ENCODE measurements at places on chromosomes 11 and 22. TPM values are rescaled to one million over a fixed set of nuclear protein-coding genes. Genes with fewer than 3 reads are reported as not detected.

GRCh38 chr11:102793677-102794290, 4.2 kb downstream of the MMP1 start:
- no peak for DNase-seq

DNA sequence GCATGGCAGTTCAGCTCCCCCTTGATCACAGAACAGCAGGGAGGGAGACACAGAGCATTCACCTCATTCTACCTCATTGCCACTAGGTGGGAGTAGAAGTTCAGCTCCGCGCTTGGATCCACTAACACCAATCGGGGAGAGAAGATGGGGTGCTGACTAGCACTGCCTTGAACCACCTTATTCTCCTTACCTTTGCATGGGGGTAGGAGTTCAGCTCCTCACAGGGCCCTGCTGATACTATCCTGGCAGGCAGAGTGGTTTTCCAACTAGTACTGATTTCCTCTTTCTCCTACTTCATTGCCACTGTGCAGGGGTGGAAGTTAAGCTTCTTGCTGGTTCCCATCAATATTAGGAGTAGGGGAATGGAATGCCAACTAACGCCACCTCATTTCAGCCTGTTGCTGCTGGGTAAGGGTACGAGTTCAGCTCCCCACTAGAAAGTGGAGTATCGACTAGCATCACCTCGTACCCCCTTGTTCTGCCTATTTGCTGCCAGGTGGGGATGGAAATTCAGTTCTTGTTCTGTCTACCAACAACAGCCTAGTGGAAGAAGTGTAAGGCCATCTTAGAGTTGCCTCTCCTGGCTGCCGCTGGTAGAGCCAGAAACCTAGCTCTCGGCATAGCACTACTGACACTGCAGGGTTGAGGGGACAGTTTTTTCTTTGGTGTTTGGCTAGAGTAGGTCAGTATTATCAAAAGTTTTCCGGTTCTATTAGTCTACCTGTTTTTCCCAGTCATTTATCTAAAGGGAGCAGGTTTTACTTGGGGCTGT, 550.9 kb upstream of the CCDC90B start:
- peak; percentile 51 for DNase-seq

GRCh38 chr11:17252704-17253103, 23.8 kb upstream of the NUCB2 start:
- DNase-seq: no peak

DNA sequence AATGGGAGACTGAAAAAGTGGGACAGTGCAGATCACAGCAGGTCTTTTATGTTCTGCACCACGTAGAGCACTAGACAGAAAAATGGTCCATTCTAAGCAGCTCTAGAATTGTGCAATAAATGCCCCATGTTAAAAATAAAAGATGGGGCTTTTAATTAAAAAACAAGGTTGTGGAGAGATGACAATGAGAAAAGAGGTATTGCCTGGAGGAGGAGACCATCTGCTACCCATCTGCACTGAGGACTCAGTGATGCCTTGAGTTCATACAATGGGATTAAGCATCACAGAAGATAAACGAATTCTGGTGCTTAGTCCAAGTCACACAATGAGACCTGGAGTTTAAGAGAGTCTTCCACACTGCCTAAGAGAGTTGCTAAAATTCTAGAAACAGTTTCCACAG, 73.6 kb downstream of the PAK1 start:
- DNase-seq: no peak

DNA sequence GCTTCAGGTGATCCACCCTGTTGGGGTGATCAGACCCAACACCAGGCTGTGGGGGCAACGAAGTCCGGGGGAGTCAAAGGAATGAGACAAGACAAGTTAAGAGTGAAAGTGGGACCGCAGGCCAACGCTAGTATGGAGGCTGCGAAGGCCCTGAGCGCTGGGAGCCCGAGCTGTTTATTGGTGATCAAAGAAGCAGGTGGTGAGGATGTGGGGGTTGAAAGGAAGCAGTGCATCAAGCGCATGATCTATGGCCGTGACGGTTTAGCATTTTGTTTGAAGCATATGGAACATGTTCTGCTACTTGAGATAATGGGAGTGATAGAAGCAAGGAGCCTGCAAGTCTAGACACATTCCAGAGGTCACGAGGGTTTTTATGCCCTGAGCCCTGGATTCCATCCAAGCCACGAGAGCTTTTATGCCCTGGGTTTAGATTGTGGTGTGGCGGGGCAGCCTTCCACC, 49.5 kb downstream of the MCHR1 start:
- peak; percentile 56 for DNase-seq

GRCh38 chr11:128777369-128778011, 83.6 kb downstream of the FLI1 start:
- DNase-seq: no peak

DNA sequence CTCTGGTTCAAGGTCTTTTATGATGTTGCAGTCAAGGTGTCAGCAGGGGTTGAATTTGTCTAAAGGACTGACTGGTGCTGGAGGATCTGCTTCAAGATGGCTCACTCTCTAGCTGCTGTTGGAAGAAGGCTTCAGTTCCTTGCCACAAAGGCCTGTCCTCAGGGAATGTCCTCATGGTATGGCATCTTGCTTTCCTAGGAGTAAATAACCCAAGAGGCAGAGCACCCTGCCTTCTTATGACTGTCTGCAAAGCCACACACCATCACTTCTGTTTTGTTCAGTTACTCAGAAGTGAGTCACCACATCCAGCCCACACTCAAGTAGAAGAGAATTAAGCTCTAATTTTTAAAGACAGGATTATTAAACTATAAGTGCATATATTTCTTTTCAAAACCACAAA, 45.2 kb downstream of the PLAAT5 start:
- peak; percentile 2 for DNase-seq

The BCO2 gene
- 1.0 TPM for total RNA-seq
